ENCODE measurements at places on chromosomes 4 and X. TPM values are rescaled to one million over a fixed set of nuclear protein-coding genes. Genes with fewer than 3 reads are reported as not detected.

The PDCL2 gene
- 0.47 TPM for total RNA-seq

The CD38 gene
- total RNA-seq, result not detected

The AWAT2 gene
- total RNA-seq, result not detected

The CCKAR gene
- total RNA-seq, result not detected

The PSAPL1 gene
- 0.05 TPM for total RNA-seq

The GATA1 gene
- total RNA-seq, result 0.34 TPM

Measured in HCT116 (cell line).